ENCODE measurements at places on chromosomes 16 and 17.

DNA sequence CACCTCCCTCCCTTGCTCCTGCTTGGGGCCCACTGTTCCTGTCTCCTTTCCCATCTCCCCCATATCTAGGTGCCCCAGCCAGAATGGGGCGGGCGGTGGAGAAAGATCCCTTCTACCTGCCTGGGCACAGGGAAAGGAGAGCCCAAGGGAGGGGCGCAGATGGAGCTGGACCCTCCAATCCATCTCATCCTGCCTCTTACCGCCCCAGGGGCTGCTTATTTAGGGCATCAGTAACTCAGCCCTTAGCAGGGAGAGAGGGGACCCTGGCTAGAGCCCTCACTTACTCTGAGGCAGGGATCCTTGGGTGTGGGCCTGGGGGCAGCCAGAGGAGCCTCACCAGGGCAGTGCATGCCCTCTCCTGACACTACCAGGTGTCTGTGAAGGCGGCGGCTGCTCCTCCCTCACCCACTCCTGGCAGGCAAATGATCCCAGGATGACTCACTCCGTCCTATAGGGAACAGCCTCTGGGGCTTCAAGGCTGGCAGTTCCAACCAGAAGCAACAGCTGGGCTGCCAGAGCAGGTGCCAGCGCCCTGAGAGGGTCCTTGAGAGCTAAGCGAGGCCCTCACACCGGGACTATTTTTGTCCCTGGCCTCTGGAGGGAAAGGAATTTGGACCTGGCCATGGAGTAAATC, 16.3 kb upstream of the BCAR1 start:
- DNase-seq = no peak

- no peak for DNase-seq
Observed at GRCh38 chr16:680967-681745, 946 bp downstream of the STUB1 start.

DNA sequence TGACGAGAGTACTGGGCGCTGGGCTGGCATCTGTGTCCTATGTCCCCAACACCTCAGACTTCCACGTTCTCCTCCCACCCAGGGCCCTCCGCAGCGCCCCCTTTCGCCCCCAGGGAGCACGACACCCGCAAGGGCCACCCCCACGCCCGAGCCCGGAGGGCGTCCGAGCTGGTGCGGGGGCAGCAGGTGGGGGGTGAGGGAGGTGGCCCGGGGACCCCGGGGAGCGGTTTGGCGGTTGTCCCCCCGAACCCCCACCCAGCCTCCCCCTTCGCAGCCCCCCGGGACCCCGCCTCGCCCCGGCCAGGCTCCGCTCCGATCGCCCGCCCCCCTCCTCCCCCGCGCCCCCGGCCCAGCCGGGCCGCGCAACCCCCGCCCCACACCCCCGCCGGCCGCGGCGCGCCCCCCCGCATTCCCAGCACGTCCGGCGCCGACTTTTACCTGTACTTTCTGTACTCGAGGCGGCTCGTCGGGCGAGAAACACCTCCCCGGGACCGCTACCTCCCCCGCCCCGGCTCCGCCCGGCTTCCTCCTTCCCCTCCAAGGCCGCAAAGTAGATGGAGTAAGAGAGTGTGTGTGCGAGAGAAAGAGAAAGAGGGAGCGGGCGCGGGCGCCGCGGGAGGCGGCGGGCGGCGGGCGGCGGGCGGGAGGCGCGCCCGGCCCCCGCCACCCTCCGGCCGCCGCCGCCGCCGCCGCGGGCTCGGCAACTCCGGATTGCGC, 901 bp downstream of the CDYL2 start:
- no peak for DNase-seq

DNA sequence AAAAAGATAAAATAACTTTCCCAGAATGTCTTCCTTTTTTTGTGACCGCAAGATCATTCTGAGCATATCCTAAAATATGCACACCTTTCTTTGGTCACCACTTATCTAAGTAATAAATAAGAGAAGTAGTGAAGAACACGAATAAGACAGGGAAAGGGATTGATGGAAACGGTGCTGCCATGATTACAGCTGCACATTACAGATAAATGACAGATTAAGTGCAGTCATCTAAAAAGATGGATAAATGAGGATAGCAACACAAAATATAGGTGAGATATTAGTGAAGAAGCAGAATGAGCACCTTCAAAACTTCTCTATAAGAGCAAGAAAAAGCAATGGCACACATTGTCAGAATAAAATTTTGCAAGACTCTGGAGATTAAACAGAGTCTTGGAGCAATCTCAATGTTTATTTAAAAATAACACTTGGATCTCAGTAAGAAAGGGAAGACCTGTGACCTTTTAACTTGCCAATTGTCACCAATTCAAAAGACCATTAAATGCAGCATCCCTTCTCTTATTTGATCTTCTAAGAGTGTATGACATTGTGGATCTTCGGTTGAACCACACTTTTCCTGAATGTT, 567.1 kb downstream of the KCNJ2 start:
- DNase-seq = no peak

DNA sequence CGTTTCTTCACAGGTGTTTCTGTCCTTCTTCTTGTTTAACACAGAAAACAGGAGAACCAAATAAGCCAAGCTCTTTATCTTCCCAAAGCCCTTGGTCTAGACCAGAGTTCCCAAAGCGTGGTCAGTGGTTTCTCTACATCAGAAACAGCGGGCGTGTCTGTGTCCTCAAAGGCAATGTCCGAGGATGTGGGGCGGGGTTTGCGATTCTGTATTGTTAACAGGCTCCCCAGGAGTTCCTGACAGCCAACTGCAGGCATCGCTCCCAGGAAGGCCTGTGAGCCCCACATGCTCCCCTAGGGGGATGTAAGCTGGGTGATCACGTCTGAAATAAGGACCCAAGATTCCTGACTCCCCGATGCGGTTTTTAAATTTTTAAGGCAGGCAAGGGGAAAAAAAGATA, 28.4 kb upstream of the SLC25A19 start:
- no peak for DNase-seq

DNA sequence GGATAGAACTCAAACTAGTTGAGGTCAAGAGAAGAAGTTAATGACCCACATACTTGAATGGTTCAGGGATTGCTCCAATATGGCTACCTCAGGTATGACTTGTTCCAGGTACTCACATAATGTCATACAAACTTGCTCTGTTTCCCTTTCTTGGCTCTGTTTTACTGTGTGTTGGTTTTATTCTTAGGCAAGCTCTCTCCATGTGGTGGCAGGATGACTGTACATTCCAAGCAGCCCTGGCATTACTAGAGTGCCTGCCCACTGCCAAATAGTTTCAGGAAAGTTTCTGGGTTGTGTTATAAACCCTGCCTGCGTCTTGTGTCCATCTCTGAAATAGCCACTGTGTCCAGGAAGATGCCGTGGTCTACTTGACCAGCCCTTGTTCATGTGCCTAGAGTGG, 476.8 kb downstream of the SHISA9 start:
- DNase-seq = no peak

- no peak for DNase-seq
Observed at GRCh38 chr17:40717776-40718175, 14.2 kb upstream of the KRT24 start.

All from AG04449 (cell line).